KBM-7 (cell line): ENCODE measurements at places on chromosomes 6 and 20.

DNA sequence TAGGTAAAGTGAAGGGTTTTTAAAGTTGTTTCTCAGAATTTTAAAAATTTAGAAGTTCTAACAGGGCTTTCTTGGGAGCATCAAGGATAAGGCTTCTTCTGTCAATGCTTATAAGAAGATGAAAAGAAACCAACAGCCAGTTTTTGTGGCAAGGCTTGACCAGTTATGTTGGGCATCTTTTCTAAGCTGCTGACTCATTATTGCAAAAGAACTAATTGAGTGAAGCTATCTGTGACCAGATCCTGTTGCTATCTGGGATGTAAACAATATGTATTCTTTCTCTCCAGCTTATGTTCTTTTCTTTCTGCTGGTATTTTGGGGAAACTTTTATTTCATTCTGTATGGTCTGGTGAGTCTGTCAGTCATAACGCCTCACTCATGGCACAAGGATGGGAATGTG, 643.8 kb downstream of the HDGFL1 start:
- no peak for DNase-seq

GRCh38 chr6:106511288-106512047, 117.8 kb downstream of the RTN4IP1 start:
- DNase-seq: no peak

DNA sequence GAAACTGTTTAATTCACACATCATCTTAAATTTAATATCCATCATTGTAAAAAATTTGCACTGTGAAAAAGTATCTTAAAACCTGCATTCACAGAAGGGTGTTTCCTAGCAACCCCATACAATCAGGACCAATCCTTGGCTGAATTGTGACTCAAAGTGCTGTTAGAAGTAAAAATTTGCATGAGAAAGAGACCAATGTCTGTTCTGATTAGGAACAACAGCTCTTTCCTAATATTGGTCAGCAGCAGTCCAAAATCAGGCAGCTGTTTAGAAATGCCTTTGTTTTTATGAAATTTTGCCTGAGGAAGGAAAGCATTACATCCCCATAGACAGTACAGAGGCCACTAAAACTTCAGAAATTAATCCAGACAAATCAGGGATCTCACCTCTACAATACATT, 987.0 kb downstream of the HACE1 start:
- DNase-seq: no peak

DNA sequence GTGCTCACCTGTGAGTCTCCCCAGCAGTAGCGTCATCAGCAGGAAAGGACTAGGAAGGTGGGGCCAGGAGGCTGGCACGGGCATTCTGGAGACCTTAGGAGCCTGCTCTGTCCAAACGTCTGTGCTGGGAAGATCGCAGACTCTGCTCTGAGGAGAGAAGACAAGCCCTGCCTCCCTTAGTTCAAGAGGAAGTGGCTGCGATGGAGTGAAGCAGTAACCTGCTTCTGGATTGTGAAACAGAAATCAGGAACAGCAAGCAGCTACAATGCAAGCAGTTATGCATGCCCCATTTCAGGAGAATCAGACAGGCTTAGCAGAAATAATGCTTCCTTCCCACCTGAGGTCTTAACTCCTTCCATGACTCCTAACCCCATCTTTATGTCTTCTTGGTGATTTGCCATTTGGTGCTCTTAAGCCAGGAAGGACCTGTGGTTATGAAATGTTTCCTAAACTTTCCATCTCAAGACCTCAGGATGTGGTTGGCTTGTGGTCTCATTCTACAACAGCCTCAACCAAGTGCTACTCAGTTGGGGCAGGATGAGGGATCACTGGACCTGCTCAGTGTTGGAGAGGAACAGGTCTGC, at the start of gene SIRPB1:
TSS of gene SIRPB1 (minus strand) at position 149 of the 584 bp plus-strand sequence. CDS start at position 84, 65 bp downstream.
- DNase-seq: peak; percentile 86
